AG08395 (cell line): ENCODE measurements at places on chromosomes 7 and 10.

DNA sequence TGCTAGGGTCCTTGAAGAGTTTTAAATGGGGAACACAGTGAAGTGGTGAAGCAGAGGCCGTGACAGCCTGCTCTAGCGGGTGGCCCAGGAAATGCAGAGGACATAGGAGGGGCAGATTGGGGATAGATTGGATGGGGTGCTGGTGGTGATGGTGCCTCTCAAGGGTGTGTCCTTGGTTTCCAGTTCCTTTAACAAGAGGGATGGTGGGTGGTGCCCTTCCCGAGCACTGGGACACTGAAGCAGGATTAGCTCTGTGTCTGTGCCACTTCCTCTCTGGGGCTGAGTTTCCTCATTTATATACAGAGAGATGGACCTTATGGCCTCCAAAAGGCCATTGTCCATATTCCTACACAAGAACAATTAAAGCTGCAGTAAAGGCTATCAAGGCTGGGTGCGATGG, 285.5 kb downstream of the TCF7L2 start:
- DNase-seq = no peak

- DNase-seq = no peak
These were observed 219.1 kb downstream of the EMX2 start for GRCh38 chr10:117761695-117762094.

GRCh38 chr10:116741391-116742351, 695 bp downstream of the HSPA12A start:
- peak; percentile 28 for DNase-seq

GRCh38 chr10:34710391-34710751, 104.7 kb downstream of the PARD3 start:
- DNase-seq = peak; percentile 83

DNA sequence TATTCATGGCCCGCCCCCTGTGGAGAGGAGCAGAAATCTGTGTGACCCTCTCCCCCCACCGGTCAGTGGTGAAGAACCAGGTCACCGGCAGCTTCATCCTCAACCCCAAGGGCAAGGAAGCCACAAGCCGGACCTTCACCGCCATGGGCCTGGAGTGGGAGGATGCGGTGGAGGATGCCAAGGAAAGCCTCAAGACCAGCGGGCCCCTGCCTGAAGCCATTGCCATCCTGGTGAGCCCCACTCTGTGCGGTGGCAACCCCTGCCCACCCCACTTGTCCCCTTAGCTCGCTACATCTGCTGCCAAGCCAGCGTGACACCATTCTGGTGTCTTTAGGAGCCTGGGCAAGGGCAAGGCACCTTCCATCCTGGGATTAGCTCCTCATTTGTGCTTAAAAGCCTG, 35.4 kb downstream of the TBATA start:
- no peak for DNase-seq

DNA sequence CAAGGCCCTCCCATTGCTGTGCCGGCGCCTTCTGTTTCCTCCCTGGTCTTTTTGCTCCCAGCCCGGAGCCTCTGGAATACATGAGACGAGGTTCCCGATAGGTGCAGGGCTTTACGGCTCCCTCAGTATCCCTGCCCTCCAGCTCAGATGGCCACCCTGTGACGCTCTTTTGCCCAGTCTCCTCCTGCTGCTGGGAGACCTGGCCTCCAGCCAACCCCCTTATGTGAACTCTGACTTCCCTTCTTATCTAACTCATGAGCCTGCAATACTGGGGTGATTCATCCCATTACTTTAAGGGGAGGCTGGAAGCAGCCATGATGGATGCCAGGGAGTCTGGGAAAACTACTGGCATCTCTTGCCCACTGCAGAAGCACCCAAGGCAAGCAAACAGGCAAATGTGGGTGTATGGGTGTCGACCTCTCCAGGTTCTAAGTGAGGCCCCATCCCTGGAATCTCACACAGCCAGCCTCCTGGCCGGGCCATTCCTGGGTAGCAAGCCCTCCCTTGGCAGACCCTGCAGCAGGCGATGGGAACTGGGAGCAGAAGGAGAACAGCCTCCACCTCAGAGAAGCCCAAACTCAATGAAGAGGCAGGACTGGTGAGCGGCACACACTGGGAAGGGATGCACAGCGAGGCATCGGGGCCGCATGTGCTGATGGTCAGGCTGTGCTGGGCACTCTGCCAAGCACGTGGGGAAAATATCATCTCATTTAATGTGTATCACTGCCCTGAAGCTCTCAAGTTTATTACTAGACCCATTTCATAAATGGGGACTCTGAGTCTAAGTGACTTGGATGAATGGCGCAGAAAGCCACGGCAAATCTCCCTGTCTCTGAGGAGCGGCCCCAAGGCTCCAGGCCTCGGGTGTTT, 97.5 kb downstream of the FAM53B start:
- peak; percentile 86 for DNase-seq

DNA sequence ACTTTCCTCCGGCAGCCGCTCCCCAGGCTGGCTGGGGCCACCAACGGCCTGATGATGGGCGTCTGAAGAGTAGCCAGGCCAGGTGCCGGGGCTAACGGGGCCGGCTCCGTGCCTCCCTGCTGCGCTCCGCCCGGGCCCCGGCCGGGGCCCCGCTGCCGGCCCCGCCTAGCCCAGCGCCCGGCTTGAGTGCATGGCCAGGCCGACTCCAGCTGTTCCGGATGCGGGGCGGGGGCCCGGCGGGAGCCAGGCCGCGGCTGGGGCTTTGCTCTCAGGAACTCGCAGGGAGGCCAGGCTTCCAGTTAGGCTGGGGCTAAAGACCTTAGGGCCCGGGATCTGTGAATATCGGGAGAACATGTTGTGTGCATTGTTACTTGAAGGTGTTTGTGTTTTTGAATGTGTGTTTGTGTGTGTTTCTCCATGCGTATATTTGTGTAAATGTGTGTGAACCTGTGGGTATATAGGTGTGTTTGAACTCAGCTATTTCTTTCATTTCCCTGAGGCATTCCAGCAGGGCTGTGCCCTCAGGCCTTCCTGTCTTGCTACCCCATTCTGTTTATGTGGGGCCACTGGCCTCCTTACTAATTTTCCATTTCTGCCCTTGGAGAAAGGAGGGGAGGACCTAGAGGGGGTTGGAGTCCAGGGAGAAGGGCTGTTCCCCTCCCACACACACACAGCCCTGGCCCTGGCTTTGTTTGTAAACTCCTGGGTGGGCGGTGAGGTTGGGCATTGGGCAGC, 1.1 kb upstream of the LBX1 start:
- peak; percentile 35 for DNase-seq
